ENCODE measurements at places on chromosomes 7 and 10.

- no peak for DNase-seq
Observed at GRCh38 chr10:112124866-112125265, 58.7 kb downstream of the GPAM start.

DNA sequence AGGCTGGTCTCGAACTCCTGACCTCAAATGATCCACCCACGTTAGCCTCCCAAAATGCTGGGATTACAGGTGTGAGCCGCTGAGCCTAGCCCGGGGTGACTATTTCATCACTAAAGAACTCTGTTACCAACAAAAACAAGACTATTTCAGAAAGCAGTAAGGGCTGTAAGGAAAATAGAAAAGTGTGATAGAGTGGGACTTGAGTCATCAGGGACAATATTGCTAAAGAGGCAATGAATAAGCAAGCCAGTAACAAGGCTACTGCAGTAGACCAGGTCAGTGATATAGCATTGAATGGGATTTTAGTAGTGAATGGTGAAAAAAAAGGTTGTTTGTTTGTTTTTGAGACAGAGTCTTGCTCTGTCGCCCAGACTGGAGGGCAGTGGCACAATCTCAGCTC, 51.7 kb downstream of the SVOPL start:
- DNase-seq, result no peak

- no peak for DNase-seq
Observed at GRCh38 chr7:143305423-143306070, 10.4 kb upstream of the CLCN1 start.

- DNase-seq, result peak; percentile 66
Observed at GRCh38 chr7:123747620-123748141, 1.1 kb downstream of the WASL start.

DNA sequence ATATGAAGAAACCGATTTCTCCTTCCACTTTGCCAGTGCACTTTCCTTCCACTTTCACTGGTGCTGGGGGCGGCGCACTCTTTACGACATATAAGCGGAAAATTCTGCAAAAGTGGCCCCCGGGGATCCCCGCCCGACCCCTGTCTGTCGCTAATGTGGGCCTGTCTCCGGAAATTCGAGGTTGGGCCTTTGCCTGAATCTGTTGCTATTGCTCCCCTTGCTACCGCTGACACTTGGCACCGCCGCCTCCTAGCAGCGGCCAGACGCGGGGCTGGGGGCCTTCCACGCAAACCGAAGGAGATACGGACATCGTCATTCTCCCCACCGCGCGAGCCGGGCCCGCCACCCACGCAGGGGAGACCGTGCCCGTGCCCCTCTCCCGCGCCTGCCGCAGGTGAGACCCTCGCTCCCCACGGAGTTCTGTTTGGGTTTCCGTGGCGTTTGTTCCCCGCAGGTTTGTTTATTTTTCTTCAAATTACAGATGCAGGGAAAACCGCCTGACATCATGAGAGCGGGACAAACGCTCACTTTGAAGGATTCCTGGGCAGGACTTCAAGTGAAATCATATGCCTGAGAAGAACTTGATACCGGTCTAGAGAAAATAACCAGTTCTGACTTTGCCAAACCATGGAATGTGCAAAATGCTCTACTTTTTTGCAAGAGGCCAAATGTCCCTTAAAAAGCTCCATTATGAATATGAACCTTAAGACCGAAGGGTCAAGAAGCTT, 5.0 kb downstream of the TWIST1 start:
- DNase-seq, result no peak

DNA sequence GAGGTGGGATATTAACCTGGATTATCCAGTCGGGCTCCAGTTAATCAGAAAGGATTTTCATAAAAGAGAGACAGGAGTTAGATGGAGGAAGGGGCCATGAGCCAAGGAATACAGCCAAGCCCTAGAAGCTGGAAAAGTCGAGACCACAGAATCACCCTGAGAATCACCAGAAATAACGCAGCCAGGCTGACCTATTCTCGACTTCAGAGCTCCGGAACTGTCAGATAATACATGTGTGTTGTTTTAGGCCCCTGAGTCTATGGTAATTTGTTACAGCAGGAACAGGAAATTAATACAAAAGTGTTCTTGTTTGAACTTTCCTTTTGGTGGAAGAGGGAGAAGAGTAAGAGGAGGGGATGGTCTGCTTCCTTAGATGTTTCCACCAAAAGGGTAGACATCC, 208.1 kb downstream of the JCAD start:
- no peak for DNase-seq

DNA sequence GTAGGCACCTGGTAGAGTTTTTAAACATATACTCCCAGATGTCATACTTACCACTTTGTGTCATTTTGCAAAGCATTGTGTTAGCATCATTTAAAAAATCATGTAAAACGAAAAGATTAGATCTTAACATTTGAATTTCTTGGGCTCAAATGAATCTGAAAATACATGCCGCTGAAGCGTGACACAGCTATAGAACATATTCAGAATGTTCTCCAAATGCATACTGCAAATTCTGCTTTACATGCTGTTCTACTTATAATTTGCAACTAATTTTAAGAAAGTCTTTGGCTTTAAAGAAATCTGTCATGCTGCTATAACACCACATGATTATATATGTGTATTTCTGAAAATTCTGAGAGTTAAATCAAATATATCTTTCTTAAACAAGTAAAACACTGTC, 109.2 kb upstream of the CAV2 start:
- DNase-seq, result no peak

- DNase-seq, result no peak
Observed at GRCh38 chr10:28320090-28320489, 17.2 kb upstream of the MPP7 start.

- DNase-seq, result no peak
Observed at GRCh38 chr10:33330543-33331378, 3.7 kb downstream of the NRP1 start.

GRCh38 chr10:116636976-116637375, 16.2 kb downstream of the PNLIPRP2 start:
- DNase-seq, result no peak

DNA sequence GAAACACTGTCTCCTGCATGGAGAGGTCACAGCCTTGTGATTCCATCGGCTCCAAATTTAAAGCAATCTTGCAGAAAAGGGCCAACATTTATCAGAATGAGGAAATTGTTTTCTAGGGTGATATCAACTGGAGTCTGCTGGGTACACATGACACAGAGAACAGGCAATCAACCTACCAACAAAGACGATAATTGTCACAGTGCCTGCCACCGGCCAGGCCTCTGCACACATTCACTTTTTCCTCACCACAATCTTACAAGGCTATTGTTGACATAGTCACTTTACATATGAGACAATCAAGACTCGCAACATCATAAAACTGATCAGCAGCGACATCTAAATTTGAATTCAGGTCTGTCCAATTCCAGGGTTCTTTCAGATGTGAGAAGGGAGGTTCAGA, 189.4 kb downstream of the KCNMA1 start:
- no peak for DNase-seq

GRCh38 chr7:47548546-47548945, 33.4 kb downstream of the TNS3 start:
- no peak for DNase-seq

DNA sequence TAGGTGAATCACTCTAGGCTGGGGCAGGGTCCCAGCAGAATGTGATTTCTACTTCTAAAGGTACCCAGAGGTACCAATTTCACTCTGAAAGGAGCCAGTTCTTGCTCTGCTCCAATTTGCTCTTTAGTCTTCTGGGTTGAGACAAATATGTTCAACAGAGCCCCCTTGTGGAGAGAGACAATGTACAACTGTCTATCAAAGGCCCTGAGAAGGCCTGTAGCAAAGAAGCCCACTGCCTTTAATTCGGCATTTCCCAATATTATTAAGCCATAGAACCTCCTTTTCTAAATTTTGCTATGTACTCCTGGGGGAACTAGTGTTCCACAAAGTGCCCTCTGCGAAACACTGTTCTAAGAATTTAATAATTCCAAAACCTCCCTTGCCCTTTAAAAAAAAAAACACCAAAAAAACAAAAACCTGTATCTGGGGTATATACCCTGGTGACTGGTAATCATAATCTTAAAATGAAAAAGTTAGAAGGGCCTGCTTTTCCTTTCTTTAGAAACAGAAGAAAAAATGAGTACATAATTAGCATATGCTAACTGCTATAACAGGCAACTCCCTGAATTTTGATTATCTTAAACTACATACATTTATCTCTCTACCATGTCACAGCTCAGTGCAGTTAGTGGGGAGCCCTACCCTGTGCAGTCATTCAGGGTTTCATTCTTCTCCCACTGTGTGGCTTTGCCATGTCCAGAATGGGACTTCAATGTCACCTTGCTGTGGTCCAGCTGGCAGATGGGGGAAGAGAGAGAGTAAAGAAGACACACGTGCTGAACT, 160.9 kb upstream of the BMPER start:
- DNase-seq, result no peak

DNA sequence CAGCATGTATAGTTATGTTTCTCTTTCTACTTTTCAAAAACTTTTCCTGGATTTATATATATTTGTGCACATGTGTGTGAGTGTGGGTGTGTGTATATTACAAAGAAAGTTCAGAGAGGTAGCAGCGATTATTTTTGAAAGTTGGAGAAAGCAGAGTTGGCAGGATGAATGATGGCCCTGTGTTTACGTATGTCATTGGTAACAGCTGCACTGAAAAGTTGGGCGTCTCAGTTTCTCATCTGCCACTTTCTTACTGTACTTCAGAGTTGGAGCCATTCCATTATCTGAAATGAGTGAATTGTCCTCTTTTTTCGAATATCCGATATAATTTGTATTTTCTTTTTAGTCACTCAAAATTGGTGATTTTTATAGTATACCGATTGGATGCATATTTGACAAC, 172.2 kb downstream of the CDK14 start:
- DNase-seq, result no peak

GRCh38 chr7:67547183-67547907, 550.7 kb downstream of the TYW1 start:
- no peak for DNase-seq

DNA sequence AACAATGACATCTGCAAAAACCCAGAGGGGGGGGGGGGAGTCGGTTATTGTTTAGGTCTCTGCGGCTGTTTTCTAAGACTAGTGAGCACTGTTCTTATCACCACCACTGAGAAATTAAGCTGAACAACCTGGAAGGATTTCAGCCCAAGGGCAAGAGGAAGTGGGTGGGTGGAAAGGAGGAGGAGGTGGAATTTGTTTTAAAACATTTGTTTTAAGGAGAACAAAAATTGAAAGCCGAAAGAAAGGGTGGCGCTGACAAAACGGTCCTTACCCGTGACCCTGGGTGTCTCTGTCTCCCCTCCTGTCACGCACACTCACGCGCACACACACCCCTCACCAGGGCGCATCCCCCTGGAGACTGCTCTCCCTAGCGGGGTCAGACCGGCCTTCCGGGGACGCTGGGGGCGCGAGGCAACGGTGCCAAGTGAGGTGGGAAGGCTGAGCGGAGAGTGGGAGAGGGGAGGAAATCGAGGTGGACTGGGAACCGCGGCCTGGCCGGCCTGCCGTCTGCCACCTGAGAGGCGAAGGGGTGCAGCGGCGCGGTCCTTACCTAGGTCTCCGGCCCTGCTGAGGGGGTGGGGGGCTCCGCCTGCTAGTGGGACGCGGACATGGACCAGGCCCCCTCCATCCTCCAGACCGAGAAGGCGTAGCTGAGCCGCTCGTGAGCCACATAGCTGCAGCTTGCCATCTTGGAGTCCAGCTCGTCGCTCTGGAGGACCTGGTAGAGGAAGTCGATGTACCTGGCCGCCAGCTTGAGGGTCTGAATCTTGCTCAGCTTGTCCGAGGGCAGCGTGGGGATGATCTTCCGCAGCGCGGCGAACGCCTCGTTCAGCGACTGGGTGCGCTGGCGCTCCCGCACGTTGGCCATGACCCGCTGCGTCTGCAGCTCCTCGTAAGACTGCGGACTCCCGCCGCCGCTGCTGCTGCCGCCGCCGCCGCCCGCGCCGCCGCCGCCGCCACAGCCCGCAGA, 1.0 kb downstream of the TWIST1 start:
- no peak for DNase-seq

DNA sequence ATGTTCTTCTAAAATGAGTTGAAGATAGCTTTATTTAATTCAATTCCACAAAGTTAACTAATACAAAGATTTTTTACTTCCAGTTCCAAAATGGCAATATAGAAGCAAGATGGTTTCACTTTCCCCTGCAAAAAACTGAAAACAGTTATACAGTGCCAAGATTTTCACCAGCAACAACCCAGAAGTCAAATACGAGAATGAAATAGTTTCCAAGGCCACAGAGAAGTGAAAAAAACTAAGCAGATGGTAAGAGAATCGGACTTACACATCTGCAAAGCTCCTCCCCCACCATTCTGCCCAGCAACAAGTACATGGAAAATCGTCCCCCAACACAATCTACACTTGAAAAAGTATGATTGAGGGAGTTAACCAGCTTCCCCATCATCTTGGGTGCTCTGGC, 30.3 kb upstream of the KEL start:
- DNase-seq, result no peak

Measured in NCI-H2107 (cell line).